ENCODE measurements at places on chromosomes 13 and 19.

GRCh38 chr13:43572656-43573360, 214.0 kb downstream of the ENOX1 start:
- no peak for DNase-seq

GRCh38 chr13:73278186-73278585, 219.4 kb downstream of the KLF5 start:
- no peak for DNase-seq

DNA sequence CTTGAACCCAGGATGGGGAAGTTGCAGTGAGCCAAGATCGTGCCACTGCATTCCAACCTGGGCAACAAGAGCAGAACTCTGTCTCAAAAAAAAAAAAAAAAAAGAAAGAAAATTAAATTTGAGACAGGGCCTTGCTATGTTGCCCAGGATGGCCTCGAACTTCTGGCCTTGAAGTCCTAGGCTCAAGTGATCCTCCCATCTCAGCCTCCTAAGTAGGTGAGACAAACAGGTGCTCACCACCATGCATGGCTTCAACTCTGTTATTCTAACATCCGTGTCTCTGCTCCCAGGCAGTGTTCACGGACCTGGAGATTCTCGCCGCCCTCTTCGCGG, 40.3 kb downstream of the PDE4A start:
- DNase-seq = no peak

GRCh38 chr19:17294051-17294891, 9.0 kb downstream of the ABHD8 start:
- no peak for DNase-seq

DNA sequence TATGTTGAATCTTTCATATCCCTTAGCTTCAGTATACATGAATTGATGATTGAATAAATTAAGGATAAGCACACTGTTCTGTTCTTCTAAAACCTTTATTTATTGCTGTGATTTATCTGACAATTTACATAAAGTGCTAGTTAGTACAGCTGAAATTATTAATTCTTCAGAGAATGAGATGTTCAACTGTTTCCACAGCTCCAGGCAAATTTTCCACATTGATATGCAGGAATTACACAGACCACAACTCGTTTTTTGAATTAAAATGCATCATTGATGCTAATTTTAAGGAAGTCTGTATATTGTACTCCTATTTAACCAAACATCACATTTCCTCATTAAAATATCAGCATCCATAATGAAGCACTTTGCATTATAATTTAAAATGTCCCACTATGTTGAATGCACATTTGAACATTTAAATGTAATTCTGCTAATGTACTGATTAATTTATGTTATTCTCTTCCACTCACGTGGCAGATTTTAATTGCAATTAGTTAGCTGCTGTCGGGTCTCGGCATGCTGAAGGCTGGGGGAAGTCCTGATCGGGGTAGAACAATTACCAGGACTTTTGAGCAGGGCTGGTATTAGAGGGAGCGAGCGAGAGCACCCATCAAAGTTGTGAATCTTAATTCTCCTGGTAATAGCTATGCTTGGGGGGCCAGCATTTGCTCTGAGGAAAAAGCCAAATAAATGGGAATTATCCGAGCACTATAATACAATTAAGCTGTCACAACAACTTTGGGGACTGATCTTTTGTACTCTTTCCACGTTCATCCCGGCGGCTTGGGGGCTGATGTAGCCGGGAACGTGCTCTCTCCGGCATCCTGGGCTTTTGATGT, 136.7 kb upstream of the TMTC4 start:
- no peak for DNase-seq
